PC-9 (cell line): ENCODE measurements at places on chromosomes 11 and 22. TPM values are rescaled to one million over a fixed set of nuclear protein-coding genes. Genes with fewer than 3 reads are reported as not detected.
A peak's percentile ranks its signal among the peaks of the same experiment; 100 is the strongest.

GRCh38 chr22:18997925-18998315 is 61.8 kb upstream of the PRODH start:
- H3K27ac ChIP-seq = no peak overlapping the region
- no peaks in the 10 kb centered on the region for H3K36me3 ChIP-seq
- peaks cover 20% of the 10 kb centered on the region; the same call in 1 of the 2 replicates for H3K27me3 ChIP-seq
- no peak overlapping the region for H3K4me3 ChIP-seq
- no peak for DNase-seq

GRCh38 chr22:42967005-42967404 is 47.9 kb downstream of the PACSIN2 start:
- H3K36me3 ChIP-seq = peaks cover 7% of the 10 kb centered on the region; the same call in 1 of the 2 replicates
- no peaks in the 10 kb centered on the region for H3K27me3 ChIP-seq
- DNase-seq = no peak
- no peak overlapping the region for H3K27ac ChIP-seq
- H3K4me3 ChIP-seq = no peak overlapping the region

GRCh38 chr11:71489311-71490043 is 36.5 kb downstream of the NADSYN1 start:
- H3K4me1 ChIP-seq = peaks cover 20% of the 10 kb centered on the region
- H3K27me3 ChIP-seq = no peaks in the 10 kb centered on the region
- H3K27ac ChIP-seq = no peak overlapping the region
- DNase-seq = peak; percentile 35
- peaks cover 9% of the 10 kb centered on the region for H3K36me3 ChIP-seq

DNA sequence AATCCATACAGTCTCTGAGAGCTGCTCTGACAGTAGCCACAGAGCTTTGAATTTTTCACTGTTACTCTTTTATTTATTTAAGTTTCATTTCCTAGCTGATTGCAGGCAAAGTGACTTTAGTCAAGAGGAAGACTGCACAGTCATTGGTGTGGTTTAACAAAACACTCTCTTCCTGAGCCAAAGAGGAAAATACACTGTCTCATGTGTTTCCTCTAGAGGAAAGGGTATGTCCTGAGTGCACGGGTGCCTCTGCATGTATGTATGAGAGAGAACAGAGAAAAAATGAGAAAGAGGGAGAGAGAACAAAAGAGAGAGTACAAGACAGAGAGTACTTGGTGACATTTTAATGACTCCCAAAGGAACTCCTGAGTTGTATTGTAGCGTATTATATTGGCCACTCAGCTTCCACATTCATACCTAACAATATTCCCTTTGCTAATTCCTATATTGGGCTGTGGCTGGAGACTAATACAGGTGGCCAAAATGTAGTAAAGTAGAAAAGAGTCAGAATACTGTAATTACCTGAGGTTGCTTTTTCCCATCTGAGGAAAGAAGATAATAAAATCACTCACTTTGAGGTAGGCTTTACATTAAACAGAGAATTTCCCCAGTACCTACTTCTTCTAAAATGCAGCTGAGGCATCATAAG is at the start of gene OR4D9:
TSS of gene OR4D9 (plus strand) at position 599 of the 649 bp plus-strand sequence. CDS start 3,374 bp downstream, outside the sequence.
- DNase-seq = no peak
- H3K36me3 ChIP-seq = no peaks in the 10 kb centered on the region
- H3K27ac ChIP-seq = no peak within 1 kb of the TSS
- H3K4me3 ChIP-seq = no peak within 1 kb of the TSS
- peaks cover 19% of the 10 kb centered on the region for H3K27me3 ChIP-seq
- H3K4me1 ChIP-seq = no peaks in the 10 kb centered on the region

GRCh38 chr22:46062971-46063631 is 86.1 kb upstream of the WNT7B start:
- no peak overlapping the region for H3K4me3 ChIP-seq
- peaks cover 11% of the 10 kb centered on the region for H3K4me1 ChIP-seq
- DNase-seq = no peak
- H3K27me3 ChIP-seq = no peaks in the 10 kb centered on the region

- no peaks in the 10 kb centered on the region for H3K4me1 ChIP-seq
These were observed 90.4 kb downstream of the RBFOX2 start for GRCh38 chr22:35938226-35938625.

- H3K4me1 ChIP-seq = peaks cover 17% of the 10 kb centered on the region
- no peak overlapping the region for H3K4me3 ChIP-seq
- no peak overlapping the region for H3K27ac ChIP-seq
- H3K27me3 ChIP-seq = no peaks in the 10 kb centered on the region
- DNase-seq = no peak
- peaks cover 16% of the 10 kb centered on the region for H3K36me3 ChIP-seq
These were observed 34.9 kb downstream of the OR10A6 start for GRCh38 chr11:7896009-7896785.

DNA sequence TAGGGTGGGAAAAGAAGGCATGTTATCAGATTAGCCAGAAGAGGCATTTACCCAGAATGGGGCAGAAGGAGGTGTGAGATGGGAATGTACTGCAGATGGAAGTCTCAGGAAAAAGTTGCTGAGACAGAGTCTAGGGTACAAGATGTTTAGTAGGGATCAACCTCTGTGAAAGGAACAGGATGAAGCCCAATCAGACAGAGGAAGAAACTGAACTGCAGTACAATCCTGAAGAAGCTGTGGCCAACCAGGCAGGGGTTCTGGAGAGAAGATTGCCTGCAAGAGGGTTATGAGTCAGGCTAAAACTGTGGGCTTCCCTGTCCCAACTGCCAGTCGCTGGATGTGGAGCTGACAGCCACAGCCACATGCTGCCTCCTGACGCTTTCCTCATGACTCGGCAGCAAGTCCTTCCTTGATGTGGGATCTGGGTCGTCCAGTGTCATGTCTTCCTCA is 64.0 kb downstream of the CWC15 start:
- H3K36me3 ChIP-seq = peaks cover 42% of the 10 kb centered on the region
- no peaks in the 10 kb centered on the region for H3K27me3 ChIP-seq
- H3K4me1 ChIP-seq = no peaks in the 10 kb centered on the region
- DNase-seq = no peak

DNA sequence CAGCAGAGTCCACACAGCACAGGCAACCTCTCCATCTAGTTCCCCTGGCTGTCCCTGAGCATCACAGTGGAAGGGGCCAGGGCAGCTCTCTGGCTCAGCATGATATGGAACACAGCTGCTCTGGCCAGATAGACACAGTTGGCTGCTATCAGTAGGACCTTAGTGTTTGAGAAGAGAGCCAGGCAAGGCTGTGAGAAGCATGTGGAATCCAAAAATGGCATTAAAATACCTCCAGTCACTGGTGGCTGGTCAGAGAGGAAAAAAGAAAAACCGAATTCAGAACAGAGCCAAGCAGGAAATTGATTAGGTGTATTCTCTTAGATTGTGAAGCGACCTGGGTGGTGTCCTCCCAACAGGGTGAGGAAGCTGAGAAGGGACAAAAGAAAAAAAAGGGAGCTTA is 27.9 kb downstream of the SERPINH1 start:
- H3K4me1 ChIP-seq = no peaks in the 10 kb centered on the region
- no peak overlapping the region for H3K27ac ChIP-seq
- DNase-seq = no peak
- no peaks in the 10 kb centered on the region for H3K36me3 ChIP-seq

DNA sequence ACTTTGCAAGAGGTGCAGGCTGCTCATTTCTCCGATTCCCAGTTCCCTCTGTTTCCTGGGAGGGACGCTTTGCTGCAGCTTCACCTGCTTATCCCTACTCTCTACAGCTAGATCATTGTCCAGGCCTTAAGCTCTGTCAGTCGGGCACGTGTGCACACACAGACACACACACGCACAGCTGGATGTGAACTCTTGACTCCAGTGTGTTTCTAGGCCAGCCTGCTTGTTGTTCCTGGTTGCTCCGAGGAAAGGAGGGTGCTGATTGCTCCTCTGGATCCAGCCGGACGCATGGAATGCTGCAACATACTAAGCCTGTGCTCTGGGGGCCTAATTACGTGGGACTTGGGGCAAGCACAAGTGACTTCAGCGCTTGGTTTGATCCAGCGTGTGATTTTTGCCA is 19.7 kb downstream of the ZNRF3 start:
- no peak overlapping the region for H3K27ac ChIP-seq
- no peaks in the 10 kb centered on the region for H3K36me3 ChIP-seq
- H3K4me3 ChIP-seq = no peak overlapping the region
- H3K4me1 ChIP-seq = no peaks in the 10 kb centered on the region

GRCh38 chr11:121508449-121508848 is 55.7 kb upstream of the SORL1-AS1 start:
- DNase-seq = no peak
- H3K4me3 ChIP-seq = no peak overlapping the region
- no peaks in the 10 kb centered on the region for H3K36me3 ChIP-seq
- H3K4me1 ChIP-seq = no peaks in the 10 kb centered on the region
- 0 out of 2 replicates have a peak, but pooled peaks cover 7% of the 10 kb centered on the region for H3K27me3 ChIP-seq

DNA sequence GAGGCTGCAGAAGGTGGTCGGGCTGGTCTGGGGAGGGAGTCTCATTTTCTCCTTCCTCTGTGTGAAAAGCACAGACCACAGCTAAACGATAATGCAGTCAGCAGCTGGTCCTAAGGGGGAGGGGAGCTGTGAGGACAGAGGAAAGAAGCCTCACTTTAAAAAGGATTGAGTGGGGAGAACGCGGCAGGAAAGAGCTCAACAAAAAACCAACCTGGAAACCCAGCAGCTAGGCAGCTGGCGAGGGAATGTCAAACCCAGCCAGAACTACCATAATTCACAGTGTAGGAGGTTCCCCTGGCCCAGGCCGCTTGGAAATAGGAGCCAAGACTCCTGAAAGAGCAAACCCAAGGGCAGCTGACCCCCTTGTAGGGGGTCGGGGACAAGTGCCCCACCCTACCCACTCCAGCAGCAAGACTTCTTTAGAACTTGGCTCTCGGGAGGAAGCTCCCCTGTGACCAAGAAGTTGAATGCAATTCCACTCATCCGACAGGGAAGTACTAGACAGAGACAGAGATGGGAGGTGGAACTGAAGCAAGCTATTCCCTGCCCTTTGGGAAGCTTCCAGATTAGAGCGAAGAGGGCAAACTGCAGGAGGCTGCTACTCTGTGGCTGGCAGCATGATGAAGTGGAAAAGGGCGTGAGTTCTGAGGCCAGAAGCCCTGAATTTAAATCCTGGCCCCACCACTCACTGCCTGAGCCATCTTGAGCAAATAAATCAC is 16.5 kb upstream of the DGKZ start:
- H3K27me3 ChIP-seq = no peaks in the 10 kb centered on the region
- H3K36me3 ChIP-seq = no peaks in the 10 kb centered on the region
- no peak for DNase-seq
- H3K4me3 ChIP-seq = no peak overlapping the region
- H3K27ac ChIP-seq = no peak overlapping the region
- H3K4me1 ChIP-seq = peaks cover 22% of the 10 kb centered on the region

DNA sequence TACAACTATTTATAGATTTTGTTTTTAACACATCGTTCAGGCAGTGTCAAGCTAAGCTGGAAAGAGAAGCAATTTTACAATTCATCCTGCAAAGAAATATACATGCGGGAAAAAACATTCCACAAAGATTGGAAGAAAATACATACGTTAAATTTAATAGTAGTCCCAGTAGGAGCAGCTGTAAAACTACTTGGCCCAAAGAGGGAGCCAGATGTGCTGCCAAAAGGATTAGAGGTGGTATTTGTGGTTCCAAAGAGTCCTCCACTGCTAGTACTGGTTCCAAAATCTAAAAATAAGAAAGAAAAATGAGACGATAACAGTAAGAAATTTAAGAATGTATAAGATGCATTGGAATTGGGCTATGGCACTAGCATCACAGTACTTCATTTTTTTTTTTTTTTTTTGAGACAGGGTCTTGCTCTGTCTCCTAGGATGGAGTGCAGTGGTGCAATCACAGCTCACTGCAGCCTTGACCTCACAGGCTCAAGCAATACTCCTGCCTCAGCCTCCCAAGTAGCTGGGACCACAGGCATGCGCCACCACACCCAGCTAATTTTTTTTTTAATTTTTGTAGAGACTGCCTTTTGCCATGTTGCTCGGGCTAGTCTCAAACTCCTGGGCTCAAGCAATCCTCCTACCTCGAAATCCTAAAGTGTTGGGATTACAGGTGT is 21.5 kb downstream of the NUP98 start:
- no peak for DNase-seq
- no peaks in the 10 kb centered on the region for H3K4me1 ChIP-seq
- no peaks in the 10 kb centered on the region for H3K27me3 ChIP-seq
- 0 out of 2 replicates have a peak, but pooled peaks cover 6% of the 10 kb centered on the region for H3K36me3 ChIP-seq
- no peak overlapping the region for H3K27ac ChIP-seq

DNA sequence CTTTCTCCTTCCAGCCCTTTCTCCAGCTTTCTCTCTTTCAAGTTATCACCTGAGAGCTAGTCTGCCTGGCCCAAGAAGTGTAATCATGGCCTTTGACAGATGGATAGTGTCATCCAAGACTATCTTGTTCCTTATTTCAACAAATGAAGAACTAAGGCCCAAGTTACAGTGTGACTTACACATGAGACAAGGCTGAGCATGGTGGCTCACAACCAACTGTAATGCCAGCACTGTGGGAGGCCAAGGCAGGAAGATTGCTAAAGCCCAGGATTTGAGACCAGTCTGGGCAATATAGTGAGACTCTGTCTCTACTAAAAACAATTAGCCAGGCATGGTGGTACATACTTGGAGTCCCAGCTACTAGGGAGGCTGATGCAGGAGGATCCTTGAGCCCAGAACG is 3.7 kb upstream of the RANGAP1 start:
- DNase-seq = no peak
- H3K27me3 ChIP-seq = no peaks in the 10 kb centered on the region
- peak overlapping the region; percentile 93 for H3K27ac ChIP-seq
- peaks cover 53% of the 10 kb centered on the region for H3K4me1 ChIP-seq

DNA sequence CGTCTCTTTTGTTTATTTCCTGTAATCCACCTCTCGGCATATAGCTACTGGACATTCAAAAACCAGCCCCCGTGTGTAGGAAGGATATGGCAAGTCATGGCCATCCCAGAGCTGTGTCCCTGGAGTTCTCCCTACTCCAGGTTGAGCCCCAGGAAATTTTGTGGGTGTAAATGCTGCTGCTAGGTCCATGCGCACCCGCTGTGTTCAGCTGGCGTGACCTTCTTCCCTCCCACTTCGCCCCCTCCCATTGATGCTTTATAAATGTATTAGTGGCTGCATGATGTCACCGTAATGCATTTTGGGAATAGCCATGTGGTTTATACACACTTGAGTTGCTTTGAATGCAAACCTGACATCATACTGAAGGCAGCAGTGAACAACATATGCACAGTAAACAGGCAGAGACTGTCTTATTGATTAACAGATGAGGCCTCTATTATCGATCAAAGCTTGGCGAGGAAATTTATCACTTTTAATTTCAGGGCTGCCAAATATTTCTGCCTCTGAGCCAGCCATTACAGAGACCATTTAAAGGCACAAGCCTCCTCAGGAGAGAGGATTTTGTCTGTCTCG is 113.6 kb upstream of the NNMT start:
- peaks cover 96% of the 10 kb centered on the region for H3K27me3 ChIP-seq
- no peak for DNase-seq
- H3K4me1 ChIP-seq = no peaks in the 10 kb centered on the region
- no peak overlapping the region for H3K27ac ChIP-seq
- H3K4me3 ChIP-seq = no peak overlapping the region

The RAB39A gene
- total RNA-seq = not detected in 2 replicates

The HYOU1 gene
- total RNA-seq = 92.0 and 117 TPM in 2 replicates

The TIMP3 gene
- total RNA-seq = 79.8 and 89.3 TPM in 2 replicates

The AP1B1 gene
- 43.9 and 50.8 TPM in 2 replicates for total RNA-seq
